Activated CD8-positive, alpha-beta memory T cell treated with anti-CD3 and anti-CD28 coated beads for 24 hours (primary cell): ENCODE measurements at places on chromosomes 7 and 10.

DNA sequence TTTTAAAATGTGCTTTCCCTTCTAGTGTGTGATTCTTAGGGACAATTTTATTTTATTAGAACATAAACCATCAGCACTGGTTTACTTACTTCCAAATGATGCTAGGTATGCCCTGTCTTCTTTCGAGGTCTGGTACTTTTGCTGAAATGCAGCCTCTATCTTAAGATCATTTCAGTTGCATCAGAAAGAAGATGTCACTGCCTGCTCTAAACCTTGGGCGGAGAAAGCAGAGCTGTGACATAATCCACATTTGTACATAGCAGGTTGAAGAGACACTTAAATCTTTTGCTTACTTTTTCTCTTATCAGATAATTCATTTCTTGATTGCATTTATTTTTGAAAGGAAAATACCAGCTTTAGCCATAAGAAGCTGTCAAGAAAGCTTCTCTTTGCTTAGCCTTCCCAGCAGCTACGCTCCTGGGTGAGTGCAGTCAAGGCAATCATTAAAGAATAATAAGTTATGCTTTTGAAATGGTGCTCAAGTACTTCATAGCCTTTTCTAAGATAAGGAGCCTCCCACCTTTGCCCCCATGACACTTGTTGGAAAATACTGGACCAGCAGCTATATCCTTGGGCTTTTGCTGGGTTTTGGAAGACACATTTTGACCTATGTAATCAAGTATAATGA lies 108.4 kb upstream of the SAMD8 start:
- DNase-seq = no peak

DNA sequence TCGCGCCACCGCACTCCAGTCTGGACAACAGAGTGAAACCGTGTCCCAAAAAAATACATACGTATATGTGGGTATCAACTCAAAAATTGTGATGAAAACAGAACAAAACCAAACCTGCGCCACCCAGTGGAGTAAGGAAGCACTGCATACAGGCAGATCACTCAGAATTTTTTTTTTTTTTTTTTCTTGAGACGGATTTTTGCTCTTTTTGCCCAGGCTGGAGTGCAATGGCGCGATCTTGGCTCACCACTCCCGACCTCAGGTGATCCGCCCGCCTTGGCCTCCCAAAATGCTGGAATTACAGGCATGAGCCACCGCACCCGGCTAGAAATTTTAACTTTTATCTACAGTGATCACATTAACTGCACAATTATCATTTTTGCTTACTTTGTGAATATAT lies 9.1 kb upstream of the TMEM236 start:
- peak; percentile 86 for DNase-seq

- DNase-seq = no peak
Observed at GRCh38 chr7:148505645-148506375, 84.8 kb upstream of the C7orf33 start.

DNA sequence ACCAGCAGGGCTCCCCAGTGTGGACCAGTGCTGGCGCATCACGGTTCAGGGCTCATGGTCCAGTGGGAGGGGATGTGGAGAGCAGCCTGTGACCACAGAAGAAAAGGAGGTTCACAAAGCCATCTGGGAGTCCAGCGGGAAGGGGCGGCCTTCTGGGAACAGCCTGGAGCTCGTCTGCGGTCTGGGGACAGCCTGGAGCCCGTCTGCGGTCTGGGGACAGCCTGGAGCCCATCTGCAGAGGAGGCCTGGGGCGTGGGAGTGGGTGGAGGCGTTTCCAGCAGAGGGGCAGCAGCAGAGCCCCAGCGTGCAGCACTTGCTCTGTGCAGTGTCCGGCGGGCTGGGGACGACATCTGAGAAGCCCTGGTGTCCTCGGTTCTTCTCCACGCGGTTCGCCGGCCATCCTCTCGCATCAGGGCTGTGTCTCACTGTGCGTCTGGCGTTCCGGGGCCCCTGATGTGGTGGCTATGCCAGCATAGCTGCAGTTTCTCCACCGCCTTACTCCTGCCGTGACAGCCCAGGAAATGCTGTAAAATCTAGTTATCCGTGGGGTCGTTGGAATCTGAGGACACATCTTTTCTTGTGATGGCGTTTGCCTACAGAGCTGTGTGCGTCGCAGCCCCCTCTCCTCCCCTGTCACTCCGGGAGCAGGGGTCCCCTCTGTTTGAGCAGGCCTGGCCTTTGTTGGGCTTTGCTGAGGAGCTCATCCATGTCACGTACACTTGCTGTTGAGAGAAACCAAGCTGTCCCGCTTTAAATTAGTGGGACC lies 104.6 kb downstream of the INPP5A start:
- no peak for DNase-seq

DNA sequence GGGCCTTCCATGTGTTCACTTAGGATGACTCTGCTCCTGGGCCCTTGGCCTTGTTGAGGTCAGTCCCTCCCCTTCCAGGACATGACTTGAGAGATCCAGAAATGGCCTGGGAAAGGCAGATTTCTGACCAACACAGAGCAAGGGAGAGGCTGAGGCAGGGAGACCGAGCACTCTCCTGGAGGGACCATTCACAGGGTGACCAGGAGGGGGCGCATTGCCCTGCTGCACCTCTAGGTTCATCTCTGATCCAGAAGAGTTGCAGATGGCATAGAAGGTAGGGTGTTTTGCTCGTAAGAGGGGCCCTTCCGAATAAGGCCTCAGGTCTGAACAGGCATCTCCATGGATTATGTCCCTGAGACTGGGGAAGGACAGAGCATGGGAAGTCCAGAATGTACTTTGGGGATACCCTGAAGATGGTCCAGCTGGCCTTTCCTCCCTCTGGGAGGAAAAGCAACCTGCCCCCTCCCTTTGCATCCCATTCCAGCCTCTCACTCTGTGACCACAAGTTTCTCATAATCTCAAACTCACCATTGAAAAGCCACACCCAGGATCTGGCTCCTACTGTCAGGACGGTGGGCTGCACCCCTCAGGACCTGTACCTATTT lies 6.6 kb downstream of the DMBT1 start:
- no peak for DNase-seq
